ENCODE measurements at places on chromosomes 12 and 14.

- no peak for DNase-seq
- no peak overlapping the region for H3K4me3 ChIP-seq
- H3K4me1 ChIP-seq = no peaks in the 10 kb centered on the region
- no peaks in the 10 kb centered on the region for H3K27me3 ChIP-seq
- no peaks in the 10 kb centered on the region for H3K36me3 ChIP-seq
Observed at GRCh38 chr12:84537666-84538065, 374.9 kb downstream of the SLC6A15 start.

GRCh38 chr14:24135584-24135833 is 485 bp upstream of the PSME1 start:
- no peaks in the 10 kb centered on the region for H3K36me3 ChIP-seq
- DNase-seq = no peak
- peaks cover 9% of the 10 kb centered on the region for H3K27me3 ChIP-seq
- peak overlapping the region; percentile 89 for H3K4me3 ChIP-seq
- H3K4me1 ChIP-seq = peaks cover 13% of the 10 kb centered on the region
- no peak overlapping the region for H3K27ac ChIP-seq

DNA sequence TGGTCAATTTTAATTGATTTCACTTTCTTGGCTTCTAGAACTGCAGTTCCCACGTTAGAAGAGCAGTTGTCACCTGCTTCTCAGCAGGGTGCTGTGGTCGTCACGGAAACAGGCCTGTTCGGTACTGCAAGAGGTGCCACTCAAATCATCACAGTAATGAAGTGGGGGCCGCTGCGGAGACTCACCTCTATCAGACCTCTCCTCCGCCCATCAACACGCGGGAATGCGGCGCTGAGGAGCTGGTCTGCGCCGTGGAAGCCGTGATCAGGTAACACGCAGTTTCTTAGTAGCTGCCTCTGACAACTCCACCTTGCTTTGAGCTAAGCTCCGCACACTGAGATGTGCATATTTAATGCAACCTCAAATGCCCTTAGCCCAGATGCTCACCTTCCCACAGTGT is 107.2 kb downstream of the UNC79 start:
- no peaks in the 10 kb centered on the region for H3K27me3 ChIP-seq
- no peak overlapping the region for H3K27ac ChIP-seq
- no peaks in the 10 kb centered on the region for H3K36me3 ChIP-seq

GRCh38 chr12:26939192-26939832 is 1.0 kb downstream of the FGFR1OP2 start:
- H3K4me1 ChIP-seq = peaks cover 27% of the 10 kb centered on the region
- no peaks in the 10 kb centered on the region for H3K36me3 ChIP-seq

GRCh38 chr14:74865156-74865555 is 10.8 kb downstream of the PROX2 start:
- H3K27me3 ChIP-seq = no peaks in the 10 kb centered on the region
- no peak for DNase-seq
- no peaks in the 10 kb centered on the region for H3K4me1 ChIP-seq
- no peak overlapping the region for H3K27ac ChIP-seq
- no peaks in the 10 kb centered on the region for H3K36me3 ChIP-seq
- no peak overlapping the region for H3K4me3 ChIP-seq

- H3K36me3 ChIP-seq = peaks cover 3% of the 10 kb centered on the region
- H3K27me3 ChIP-seq = no peaks in the 10 kb centered on the region
- DNase-seq = no peak
Observed at GRCh38 chr14:34620839-34621238, 9.1 kb downstream of the SNX6 start.

DNA sequence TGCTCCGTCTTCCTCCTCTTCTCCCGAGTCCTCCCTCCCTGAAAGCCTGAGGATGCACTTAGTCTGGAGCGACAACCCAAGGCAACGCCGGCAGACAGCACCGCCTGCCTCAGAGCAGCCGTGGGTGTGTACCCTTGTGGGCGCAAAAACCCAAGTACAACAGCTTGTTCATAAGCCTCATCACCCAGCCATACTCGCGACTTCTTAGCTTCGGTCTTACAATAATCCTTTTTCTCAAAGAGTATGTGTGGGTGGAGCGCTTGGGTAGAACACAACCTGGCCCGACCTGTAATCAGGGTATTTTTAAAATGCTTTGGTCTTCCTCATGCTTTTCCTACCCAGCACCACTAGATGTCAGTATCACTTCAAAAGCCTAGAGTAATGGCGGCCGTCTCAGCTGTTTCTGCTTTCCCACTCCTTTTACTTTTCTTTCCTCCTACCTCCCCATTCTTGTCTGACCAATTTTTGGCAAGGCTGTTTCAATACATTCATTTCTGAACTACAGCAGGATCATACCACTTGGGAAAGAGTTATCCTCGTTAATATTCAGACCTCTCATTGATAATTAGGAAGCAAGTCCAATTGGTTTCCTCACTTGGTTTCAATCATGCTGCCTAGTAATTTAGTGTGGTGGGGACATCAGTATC is 198.9 kb downstream of the EPS8 start:
- DNase-seq = peak; percentile 77
- H3K27me3 ChIP-seq = peaks cover 7% of the 10 kb centered on the region
- no peak overlapping the region for H3K27ac ChIP-seq
- peak overlapping the region; percentile 33 for H3K4me3 ChIP-seq
- H3K36me3 ChIP-seq = no peaks in the 10 kb centered on the region

GRCh38 chr12:91579516-91580263 is 397.1 kb upstream of the DCN start:
- no peak overlapping the region for H3K4me3 ChIP-seq
- H3K4me1 ChIP-seq = peaks cover 10% of the 10 kb centered on the region
- no peaks in the 10 kb centered on the region for H3K27me3 ChIP-seq
- no peak overlapping the region for H3K27ac ChIP-seq
- DNase-seq = no peak

- H3K4me3 ChIP-seq = no peak overlapping the region
- H3K27ac ChIP-seq = no peak overlapping the region
- H3K4me1 ChIP-seq = peaks cover 7% of the 10 kb centered on the region
- H3K27me3 ChIP-seq = no peaks in the 10 kb centered on the region
- peak; percentile 67 for DNase-seq
- no peaks in the 10 kb centered on the region for H3K36me3 ChIP-seq
Observed at GRCh38 chr14:94681300-94682060, 69.3 kb downstream of the SERPINA3 start.

DNA sequence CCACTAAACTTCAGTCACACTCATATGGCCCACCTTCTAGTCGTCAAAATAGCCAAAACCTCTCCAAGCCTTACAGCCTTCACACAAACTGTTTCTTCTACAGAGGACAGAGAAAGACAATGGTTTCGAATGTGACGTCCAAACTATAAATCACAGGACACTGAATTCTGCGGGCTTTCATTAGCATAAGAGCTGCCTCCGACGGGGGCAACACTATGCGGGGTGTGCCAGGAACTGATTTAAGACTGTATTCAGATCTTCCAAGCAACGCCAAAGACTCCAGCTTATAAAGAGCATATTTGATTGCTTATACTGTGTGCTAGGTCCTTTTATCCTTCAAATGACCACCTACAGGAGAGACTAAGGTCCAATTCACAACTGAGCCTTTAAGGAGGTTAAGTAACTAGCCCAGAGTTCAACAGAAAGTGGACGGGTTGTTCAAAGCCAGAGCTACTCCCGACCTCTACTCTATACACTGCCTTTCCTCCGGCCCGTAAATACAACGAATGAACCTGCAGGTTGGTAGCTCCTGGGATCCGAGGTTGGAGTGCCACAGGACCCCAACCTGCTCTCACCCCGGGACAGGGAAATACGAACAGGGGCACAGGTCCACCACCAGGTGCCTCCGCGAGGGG is 575 bp downstream of the L2HGDH start:
- peak; percentile 28 for DNase-seq
- H3K27ac ChIP-seq = no peak overlapping the region
- peak overlapping the region; percentile 60 for H3K4me3 ChIP-seq
- H3K27me3 ChIP-seq = no peaks in the 10 kb centered on the region
- peaks cover 13% of the 10 kb centered on the region for H3K4me1 ChIP-seq

GRCh38 chr12:124018539-124018938 is 45.5 kb downstream of the ZNF664 start:
- DNase-seq = no peak
- no peak overlapping the region for H3K27ac ChIP-seq

DNA sequence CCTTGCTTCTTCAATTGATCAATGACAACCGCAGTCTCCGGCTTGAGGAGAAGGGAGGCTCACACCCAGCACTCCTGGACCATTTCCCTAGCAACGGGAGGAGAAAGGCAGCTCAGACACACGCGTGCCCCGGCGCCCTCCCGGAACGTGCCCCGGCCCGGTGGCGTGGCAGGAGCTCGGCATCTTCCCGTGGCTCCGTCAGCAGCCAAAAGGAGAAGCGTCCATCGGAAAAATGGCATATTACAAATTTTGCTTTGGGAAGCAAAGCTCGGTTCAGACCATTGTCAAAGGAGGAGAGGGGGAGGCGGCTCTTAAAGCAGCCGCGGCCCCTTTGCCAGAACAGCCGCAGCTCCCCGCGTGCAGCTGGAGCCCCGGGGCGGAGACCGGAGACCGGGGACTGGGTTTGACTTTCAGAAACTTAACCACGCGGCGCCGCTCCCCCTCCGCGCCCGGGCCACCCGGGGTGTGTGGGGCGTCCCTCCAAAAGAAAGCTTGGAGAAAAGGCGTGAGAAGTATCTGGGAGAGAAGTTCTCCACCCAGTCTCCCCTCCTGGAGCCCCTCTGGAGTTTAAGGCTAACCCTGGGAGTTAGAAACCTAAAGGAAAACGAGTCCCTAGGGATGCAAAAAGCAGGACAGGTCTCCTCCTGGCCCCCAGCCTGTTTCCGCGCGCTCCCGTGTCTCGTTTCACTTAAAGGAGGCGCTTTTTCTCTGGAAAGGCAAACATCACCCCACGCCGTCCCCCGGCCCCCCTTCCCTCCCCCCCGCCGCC is 545 bp downstream of the PPFIA2 start:
- peaks cover 4% of the 10 kb centered on the region for H3K4me1 ChIP-seq
- DNase-seq = peak; percentile 57
- H3K36me3 ChIP-seq = no peaks in the 10 kb centered on the region
- H3K27ac ChIP-seq = no peak overlapping the region
- H3K27me3 ChIP-seq = peaks cover 53% of the 10 kb centered on the region
- peak overlapping the region; percentile 67 for H3K4me3 ChIP-seq

- no peaks in the 10 kb centered on the region for H3K27me3 ChIP-seq
- no peaks in the 10 kb centered on the region for H3K36me3 ChIP-seq
- DNase-seq = peak; percentile 81
- H3K4me3 ChIP-seq = no peak overlapping the region
- H3K27ac ChIP-seq = no peak overlapping the region
- no peaks in the 10 kb centered on the region for H3K4me1 ChIP-seq
Observed at GRCh38 chr14:49497725-49498348, 88.3 kb downstream of the RPS29 start.

GRCh38 chr14:61677479-61677878 is 17.8 kb upstream of the HIF1A start:
- no peak for DNase-seq
- H3K36me3 ChIP-seq = no peaks in the 10 kb centered on the region
- no peaks in the 10 kb centered on the region for H3K27me3 ChIP-seq
- H3K4me3 ChIP-seq = no peak overlapping the region

- H3K36me3 ChIP-seq = no peaks in the 10 kb centered on the region
- H3K4me3 ChIP-seq = peak overlapping the region; percentile 59
- H3K27me3 ChIP-seq = peaks cover 51% of the 10 kb centered on the region
- H3K4me1 ChIP-seq = peaks cover 47% of the 10 kb centered on the region
- peak; percentile 92 for DNase-seq
- H3K27ac ChIP-seq = no peak overlapping the region
Observed at GRCh38 chr14:104137297-104138097, 890 bp upstream of the KIF26A start.

- no peak overlapping the region for H3K27ac ChIP-seq
- no peaks in the 10 kb centered on the region for H3K4me1 ChIP-seq
- no peaks in the 10 kb centered on the region for H3K27me3 ChIP-seq
Observed at GRCh38 chr14:99006276-99006675, 265.7 kb downstream of the BCL11B start.

DNA sequence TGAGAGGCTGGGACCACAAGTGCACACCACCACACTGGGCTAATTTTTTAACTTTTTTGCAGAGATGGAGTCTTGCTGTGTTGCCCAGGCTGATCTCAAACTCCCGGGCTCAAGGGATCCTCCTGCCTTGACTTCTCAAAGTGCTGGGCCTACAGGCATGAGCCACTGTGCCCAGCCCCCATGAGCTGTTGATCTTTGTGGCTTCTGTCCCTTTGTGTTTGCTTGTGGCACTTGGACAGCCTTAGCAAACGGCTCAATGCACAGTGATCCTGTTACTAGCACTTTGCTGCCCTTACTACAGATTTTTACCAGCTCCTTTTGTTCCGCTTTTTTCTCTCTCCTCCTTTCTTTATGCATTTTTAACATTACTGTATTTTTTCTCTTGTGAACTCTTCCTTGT is 25.3 kb upstream of the EVL start:
- DNase-seq = peak; percentile 18
- H3K4me1 ChIP-seq = peaks cover 10% of the 10 kb centered on the region
- H3K36me3 ChIP-seq = no peaks in the 10 kb centered on the region
- no peak overlapping the region for H3K4me3 ChIP-seq

DNA sequence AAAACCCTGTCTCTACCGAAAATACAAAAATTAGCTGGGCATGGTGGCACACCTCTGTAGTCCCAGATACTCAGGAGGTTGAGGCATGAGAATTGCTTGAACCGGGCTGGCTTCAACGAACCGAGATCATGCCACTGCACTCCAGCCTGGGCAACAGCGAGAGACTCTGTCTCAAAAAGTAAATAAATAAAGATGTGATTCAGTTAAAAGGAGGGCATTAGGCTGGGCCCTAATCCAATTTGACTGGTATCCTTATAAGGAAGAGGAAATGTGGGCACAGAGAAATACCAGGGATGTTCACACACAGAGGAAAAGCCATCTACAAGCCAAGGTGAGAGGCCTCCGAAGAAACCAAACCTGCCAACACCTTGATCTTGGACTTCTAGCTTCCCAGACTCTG is 10.1 kb upstream of the DCAF4 start:
- H3K27me3 ChIP-seq = peaks cover 13% of the 10 kb centered on the region
- H3K36me3 ChIP-seq = no peaks in the 10 kb centered on the region
- no peaks in the 10 kb centered on the region for H3K4me1 ChIP-seq
- no peak overlapping the region for H3K4me3 ChIP-seq
- no peak overlapping the region for H3K27ac ChIP-seq
- DNase-seq = no peak

DNA sequence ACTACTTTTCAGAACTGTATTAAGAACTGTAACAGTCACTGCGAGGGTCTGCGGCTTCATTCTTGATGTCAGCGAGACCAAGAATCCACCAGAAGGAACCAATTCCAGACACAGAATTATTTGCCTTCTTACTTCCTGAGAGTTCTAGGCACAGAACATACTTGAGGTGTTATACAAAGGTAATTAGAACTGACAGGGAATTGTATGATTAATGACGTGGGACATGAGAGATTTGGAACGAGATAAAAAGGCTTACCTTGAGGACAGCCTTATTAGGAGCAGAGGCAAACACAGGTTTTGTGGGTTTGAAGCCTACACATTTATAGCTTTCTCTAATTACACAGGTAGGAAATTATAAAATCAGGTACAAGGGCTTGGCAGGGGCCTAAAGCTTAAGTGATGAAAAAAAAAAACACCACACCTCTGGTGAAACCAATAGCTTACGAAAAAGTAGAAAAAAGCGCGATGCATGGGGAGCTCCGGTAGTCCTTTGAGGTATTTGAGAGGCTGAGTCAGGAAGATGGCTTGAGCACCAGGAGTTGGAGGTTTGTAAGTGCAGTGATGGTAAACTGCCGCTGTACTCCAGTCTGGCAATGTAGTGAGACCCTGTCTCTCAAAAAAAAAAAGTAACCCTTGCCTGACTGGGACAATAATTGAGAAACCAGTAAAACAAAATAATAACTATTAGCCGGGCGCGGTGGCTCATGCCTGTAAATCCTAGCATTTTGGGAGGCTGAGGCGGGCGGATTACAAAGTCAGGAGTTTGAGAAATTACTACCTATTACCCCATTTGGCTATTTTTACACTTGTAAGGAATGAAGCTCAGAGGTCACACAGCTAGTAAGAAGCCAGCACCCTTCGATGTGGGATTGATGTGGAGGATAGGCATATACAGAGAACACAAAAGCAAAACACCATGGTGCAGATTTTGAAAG is 795 bp upstream of the ACOT2 start:
- no peak for DNase-seq
- peaks cover 5% of the 10 kb centered on the region for H3K27me3 ChIP-seq
- H3K36me3 ChIP-seq = no peaks in the 10 kb centered on the region
